ENCODE measurements at places on chromosomes 1 and 21.

GRCh38 chr1:37513795-37514349 is 694 bp downstream of the MEAF6 start:
- DNase-seq = peak; percentile 6

DNA sequence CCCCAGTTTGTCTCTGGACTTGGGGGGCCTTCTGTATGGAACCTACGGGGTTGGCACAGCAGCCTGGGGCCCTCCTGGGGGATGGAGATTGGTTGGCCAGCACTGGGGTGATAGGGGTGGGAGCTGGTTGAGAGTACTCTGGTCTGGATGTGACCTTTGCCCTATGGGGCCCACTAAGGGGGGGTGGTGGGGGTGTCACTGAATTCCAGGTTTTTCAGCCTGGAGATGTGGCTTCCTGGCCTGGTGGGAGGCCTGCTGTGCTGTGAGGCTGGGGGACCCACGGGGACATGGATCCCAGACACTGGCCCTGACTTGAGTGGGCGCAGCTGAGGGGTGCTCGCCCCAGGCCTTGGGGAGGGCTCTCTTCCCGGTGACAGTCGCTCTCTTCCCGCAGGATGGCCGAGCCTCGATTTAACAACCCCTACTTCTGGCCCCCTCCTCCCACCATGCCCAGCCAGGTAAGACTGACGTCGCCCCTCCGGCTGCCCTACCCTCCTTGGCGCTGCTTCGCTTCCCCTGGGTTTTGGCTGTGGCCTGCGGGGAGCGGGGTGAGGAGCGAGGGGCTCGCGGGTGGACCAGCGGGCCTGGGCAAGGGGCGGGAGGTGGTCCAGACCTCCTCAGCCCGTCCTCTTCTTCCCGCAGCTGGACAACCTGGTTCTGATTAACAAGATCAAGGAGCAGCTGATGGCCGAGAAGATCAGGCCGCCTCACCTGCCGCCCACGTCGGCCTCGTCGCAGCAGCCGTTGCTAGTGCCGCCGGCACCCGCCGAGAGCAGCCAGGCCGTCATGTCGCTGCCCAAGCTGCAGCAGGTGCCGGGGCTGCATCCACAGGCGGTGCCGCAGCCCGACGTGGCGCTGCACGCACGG is 19.6 kb downstream of the ZNF362 start:
- no peak for DNase-seq

GRCh38 chr1:179340918-179341317 is 24.9 kb upstream of the AXDND1 start:
- DNase-seq = no peak

DNA sequence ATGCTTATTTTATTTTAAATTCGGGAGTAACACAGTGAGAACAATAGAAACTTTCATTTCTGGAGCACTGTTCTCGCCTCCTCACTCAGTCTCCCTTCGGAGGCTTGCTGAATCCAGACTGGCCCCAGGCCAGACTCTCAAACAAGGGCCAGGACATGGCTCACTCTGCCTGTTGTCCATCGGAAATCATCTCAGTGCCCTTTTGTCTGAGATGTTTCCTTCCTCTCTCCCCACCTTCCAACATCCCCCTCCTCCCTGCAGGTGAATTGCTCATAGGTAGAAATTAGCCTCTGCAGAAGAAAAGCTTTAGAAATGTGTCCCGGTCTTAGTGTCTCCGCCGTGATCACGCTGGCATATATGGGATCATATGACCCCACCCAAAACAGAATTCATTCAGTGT is 55.2 kb downstream of the ERG start:
- no peak for DNase-seq

- DNase-seq = peak; percentile 42
These were observed 5.5 kb upstream of the PRKCZ start for GRCh38 chr1:2044510-2045319.

- no peak for DNase-seq
These were observed 220.0 kb downstream of the LBR start for GRCh38 chr1:225207791-225208190.

DNA sequence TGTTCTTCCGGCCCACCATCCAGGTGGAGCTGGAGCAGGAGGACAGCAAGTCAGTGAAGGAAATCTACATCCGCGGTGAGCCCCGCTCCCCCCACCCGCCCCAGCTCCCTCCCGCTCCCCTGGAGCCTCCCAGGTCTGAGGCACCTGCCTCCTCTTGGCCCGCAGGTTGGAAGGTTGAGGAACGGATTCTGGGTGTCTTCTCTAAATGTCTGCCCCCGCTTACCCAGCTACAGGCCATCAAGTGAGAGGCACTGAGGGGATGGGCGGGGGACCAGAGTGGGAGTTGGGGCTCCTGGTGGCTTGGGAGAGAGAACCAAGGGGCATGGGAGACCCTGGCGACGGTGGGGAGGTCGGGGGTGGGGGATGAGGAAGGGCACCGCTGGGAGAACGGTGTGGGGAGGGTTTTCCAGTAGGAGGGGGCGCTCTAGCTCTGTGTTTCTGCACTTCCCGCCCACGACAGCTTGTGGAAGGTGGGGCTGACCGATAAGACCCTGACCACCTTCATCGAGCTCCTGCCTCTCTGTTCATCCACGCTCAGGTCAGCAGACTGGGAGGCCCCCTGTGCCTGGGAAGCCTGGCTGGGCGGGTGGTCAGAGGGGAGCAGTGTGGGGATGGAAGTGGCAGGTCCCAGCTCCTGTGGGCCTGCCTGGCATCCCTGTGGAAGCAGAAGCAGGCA is 4.2 kb downstream of the LRRC71 start:
- no peak for DNase-seq

GRCh38 chr1:67832737-67833601 is at the start of gene GNG12:
Gene GNG12, minus strand, starts transcription at chr1:67833467. Its CDS starts 125,781 bp downstream, at chr1:67707686.
- no peak for DNase-seq

DNA sequence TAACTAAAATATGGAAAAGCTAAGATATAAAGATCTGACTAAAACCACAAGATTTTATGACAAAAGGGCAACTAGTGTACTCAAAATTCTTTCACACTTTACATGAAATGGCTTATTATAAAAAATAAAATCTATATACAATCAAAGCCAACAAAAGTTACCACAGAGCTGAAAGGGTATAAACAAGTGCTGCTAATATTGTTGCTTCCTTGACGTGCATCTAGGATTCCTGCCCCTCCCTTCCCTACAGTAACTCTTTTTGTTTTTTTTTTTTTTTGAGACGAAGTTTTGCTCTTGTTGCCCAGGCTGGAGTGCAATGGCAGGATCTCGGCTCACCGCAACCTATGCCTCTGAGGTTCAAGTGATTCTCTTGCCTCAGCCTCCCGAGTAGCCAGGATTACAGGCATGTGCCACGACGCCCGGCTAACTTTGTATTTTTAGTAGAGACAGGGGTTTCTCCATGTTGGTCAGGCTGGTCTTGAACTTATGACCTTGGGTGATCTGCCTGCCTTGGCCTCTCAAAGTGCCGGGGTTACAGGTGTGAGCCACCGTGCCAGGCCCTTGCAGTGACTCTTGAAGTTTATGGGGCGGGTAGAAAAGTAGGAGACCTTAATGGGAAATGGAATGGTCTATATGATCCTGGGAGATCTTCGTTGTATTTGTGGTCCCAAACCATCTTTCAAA is 4.5 kb downstream of the SRSF4 start:
- DNase-seq = no peak

- no peak for DNase-seq
These were observed 27.0 kb downstream of the DISC1 start for GRCh38 chr1:231653632-231654031.

DNA sequence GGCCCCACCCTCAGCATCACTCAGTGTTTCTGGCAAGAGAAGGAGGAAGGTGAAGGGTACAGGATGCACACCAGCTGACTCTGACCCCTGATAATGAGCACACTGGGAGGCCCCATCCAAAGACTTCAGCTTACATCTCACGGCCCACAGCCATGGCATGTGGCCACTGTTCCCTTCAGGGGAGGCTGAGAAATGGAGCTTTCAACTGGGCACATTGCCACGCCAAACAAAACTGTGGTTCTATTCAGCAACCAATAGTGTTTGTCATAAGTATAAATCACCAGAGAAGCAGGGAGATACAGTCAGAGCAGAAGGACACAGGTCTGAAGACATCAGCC is 12.7 kb upstream of the TRAF3IP3 start:
- no peak for DNase-seq

DNA sequence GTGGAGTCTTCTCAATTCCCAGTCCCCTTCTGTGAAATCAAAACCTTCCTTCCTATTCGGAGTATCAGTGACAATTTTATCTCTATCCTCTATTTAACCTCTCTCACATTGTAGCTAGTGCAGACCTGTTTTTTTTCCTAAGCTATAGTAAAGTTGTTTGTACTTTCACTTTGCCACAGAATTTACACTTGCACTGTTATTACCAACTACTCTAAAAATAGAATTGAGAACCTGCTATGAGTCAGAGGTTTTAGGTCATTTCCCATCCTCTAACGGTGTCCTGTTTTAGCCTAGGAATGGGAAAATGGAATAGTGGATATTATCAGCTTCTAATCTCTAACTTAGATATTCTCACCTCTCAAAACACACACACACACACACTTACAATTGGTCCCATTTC is 862.7 kb downstream of the NCAM2 start:
- no peak for DNase-seq

DNA sequence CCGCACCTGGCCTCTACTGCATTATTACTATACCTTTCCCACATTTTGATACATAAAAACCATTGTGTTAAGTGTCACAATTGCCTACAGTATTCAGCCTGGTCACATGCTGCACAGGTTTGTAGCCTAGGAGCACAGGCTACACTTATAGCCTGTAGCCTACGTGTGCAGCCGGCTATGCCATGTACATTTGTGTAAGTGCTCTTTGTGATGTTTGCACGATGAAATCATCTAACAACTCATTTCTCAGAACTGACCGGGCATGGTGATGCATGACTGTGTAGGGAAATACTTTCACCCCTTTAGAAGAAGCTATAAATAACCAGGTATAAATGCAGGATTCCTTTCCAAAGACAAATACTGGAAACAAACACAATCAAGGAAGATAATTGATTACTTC is 12.1 kb downstream of the ERG start:
- no peak for DNase-seq

DNA sequence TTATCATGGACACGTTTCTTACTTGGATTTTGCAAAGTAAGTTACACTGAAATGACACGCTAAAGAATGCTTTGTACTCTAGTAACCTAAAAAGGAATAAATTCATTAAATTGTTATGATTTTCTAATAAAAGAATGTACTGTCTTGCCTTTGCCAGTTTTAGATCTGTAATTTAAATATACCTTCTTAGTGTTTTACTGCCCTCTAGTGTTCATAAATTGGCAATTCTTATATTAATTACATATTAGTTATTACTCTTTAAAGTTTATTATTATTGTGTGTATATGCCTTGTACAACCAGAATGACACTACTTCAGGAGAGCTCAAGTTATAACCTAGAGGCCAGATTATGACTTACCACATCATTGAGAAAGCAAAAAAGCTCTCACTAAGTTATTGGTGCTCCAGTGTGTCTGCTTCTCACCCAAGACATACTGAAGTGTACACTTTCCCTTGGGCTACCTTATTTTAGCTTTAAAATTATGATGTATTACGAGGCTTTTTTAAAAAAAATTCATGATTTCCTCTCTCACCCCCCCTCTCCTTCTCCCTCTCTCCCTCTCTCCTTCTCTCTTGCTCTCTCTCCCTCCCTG is 169.9 kb downstream of the HS2ST1 start:
- peak; percentile 18 for DNase-seq

All from NCI-H1436 (cell line).